Activated CD8-positive, alpha-beta T cell treated with anti-CD3 and anti-CD28 coated beads, Interleukin-2, amount 10 ng/mL, durations not matched to agents 7 days and 5 days (primary cell): ENCODE measurements at places on chromosomes 1 and 21. TPM values are rescaled to one million over a fixed set of nuclear protein-coding genes. Genes with fewer than 3 reads are reported as not detected.

Gene DISP3
- total RNA-seq, result 0.55 TPM

Gene HSD3B1
- not detected for total RNA-seq

Gene VSIG8
- not detected for total RNA-seq

Gene ANGPTL7
- not detected for total RNA-seq

Gene HAO2
- not detected for total RNA-seq

Gene TP73
- 1.3 TPM for total RNA-seq

Gene AADACL3
- not detected for total RNA-seq

Gene MYBPH
- total RNA-seq, result not detected

Gene GIPC2
- 0.37 TPM for total RNA-seq

Gene PCAT6
- not detected for total RNA-seq

Gene CYB561D1
- 19.0 TPM for total RNA-seq

Gene HJV
- total RNA-seq, result not detected

DNA sequence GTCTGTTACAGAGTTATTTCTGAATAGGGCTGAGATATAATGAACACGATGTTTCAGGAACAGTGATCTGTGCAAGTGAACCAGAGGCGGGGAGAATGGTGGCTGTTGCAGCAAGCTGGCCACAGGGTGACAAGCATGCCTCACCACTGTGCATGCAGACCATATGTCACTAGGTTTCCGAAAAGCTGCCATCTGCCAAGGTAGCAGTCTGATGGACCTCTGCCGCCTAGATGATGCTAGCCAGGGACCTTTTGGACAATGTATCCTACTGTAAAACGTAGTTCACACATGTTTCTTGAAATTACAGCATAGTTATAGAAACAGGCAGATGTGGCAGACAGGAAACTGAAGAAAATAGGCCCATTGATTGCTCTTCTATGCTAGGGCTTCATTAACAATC is 204.2 kb upstream of the RRP15 start:
- no peaks in the 10 kb centered on the region for H3K27me3 ChIP-seq
- H3K36me3 ChIP-seq, result no peaks in the 10 kb centered on the region
- no peak overlapping the region for H3K4me3 ChIP-seq
- H3K27ac ChIP-seq, result no peak overlapping the region
- DNase-seq, result no peak
- no peaks in the 10 kb centered on the region for H3K4me1 ChIP-seq

- H3K4me1 ChIP-seq, result peaks cover 13% of the 10 kb centered on the region
- no peak overlapping the region for H3K4me3 ChIP-seq
- H3K27ac ChIP-seq, result no peak overlapping the region
- DNase-seq, result no peak
Measured at GRCh38 chr1:31625561-31626222, 8.2 kb downstream of the HCRTR1 start.

GRCh38 chr1:174818014-174818616 is 181.6 kb upstream of the CACYBP start:
- no peak overlapping the region for H3K4me3 ChIP-seq
- no peak for DNase-seq
- H3K36me3 ChIP-seq, result peaks cover under 1% of the 10 kb centered on the region
- peaks cover 5% of the 10 kb centered on the region for H3K4me1 ChIP-seq

DNA sequence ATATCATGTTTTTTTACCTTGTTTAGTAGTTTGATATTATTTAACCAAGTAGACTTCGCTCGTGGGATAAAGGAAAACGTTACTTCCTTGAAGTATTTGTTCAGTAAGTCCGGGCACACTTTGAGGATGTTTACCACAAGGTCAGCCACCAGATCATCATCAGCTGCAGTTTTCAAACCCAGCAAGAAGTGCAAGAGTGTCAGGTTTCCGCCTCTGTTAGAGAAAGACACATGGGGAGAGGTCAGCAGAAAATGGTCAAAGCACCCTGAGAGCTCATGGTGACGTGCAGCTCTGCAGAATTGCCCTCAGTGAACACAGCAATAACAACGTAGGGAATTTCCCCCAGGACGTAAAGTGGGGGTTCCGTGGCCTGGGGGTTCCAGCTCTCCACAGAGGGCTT is 24.4 kb downstream of the URB1 start:
- no peak overlapping the region for H3K27ac ChIP-seq
- H3K4me3 ChIP-seq, result no peak overlapping the region
- peaks cover 5% of the 10 kb centered on the region for H3K4me1 ChIP-seq
- H3K27me3 ChIP-seq, result no peaks in the 10 kb centered on the region
- peaks cover 63% of the 10 kb centered on the region for H3K36me3 ChIP-seq
- no peak for DNase-seq

- peaks cover 21% of the 10 kb centered on the region for H3K36me3 ChIP-seq
- no peaks in the 10 kb centered on the region for H3K27me3 ChIP-seq
- H3K4me1 ChIP-seq, result peaks cover 16% of the 10 kb centered on the region
- DNase-seq, result no peak
Measured at GRCh38 chr1:67001682-67002425, 52.1 kb downstream of the SLC35D1 start.

DNA sequence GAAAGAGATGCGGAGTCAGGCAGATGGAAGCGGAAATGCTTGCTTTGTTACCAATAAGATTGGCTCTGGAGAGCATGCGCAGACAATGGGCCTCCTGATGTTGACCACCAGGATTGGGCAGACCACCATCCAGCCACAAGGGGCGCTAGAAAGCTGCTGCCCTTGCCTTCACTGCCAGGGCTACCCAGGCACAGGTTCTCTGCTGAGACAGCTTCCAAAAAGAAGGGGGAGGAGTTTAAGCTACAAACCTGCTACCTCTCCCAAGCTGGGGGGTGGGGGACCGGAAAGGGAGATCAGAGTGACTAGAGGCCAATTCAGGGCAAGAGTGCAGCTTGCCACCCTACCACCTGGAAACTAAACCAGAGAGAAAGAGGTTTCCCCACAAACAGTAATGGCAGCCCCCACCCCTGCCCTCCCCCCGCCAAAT is 369.7 kb downstream of the RRAGC start:
- H3K4me3 ChIP-seq, result no peak overlapping the region
- H3K27me3 ChIP-seq, result peaks cover 25% of the 10 kb centered on the region
- H3K27ac ChIP-seq, result no peak overlapping the region
- peak; percentile 55 for DNase-seq

- no peak overlapping the region for H3K27ac ChIP-seq
- H3K36me3 ChIP-seq, result peaks cover 2% of the 10 kb centered on the region
- peaks cover 4% of the 10 kb centered on the region for H3K4me1 ChIP-seq
- peaks cover 23% of the 10 kb centered on the region for H3K27me3 ChIP-seq
Measured at GRCh38 chr21:42013931-42014330, 3.8 kb upstream of the ZBTB21 start.

DNA sequence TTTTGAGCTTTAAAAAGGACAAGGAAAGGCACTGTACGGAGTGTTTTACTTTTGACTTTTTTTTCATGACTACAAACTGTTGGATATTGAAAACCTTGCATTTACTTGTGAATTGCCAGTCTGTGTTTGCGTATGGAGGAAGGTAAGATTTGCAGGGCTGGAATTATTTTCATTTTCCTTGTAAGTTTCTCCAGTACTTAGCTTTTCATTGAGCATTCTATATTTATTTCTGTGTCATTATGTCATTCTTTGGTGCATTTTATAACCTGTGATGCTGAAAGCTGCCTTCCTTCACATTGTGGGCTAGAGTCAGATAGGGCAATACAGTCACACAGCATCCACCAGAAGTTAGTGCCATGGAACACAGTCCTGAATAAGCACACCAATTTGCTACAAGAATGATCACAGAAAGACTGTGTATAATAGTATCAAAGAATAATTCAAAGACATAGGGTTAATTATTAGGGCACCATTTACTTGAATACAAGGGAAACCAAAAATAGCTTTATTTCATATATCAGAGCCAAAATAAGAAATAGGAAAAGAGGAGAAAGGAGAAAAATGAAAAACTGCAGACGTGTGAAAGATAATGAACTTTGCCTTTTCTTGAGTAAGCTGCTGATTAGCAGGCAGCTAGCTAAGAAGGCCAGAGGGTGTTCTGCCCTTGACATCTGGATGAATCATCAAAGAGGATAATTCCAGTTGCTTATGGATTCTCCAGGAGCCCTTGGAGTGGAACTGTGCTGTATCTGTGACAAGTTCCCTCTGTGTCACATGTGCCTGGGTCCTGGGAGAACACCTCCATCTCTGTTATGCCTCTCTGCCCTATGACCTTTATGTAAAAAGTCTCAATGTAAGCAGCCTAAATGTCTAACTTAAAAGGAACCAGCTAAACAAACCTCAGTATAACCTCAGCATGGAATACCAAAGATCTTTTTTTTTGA is 8.0 kb upstream of the FAM20B start:
- H3K27me3 ChIP-seq, result peaks cover 12% of the 10 kb centered on the region
- no peaks in the 10 kb centered on the region for H3K4me1 ChIP-seq
- DNase-seq, result no peak
- no peak overlapping the region for H3K4me3 ChIP-seq
- H3K36me3 ChIP-seq, result no peaks in the 10 kb centered on the region

- DNase-seq, result no peak
- H3K27me3 ChIP-seq, result no peaks in the 10 kb centered on the region
- H3K27ac ChIP-seq, result no peak overlapping the region
- peak overlapping the region; percentile 46 for H3K4me3 ChIP-seq
Measured at GRCh38 chr1:100035214-100035613, 65.4 kb downstream of the SLC35A3 start.

- peaks cover 4% of the 10 kb centered on the region for H3K27me3 ChIP-seq
- no peak for DNase-seq
- H3K4me3 ChIP-seq, result no peak overlapping the region
- H3K4me1 ChIP-seq, result peaks cover 27% of the 10 kb centered on the region
Measured at GRCh38 chr1:232579958-232580941, 49.7 kb downstream of the SIPA1L2 start.

- H3K36me3 ChIP-seq, result no peaks in the 10 kb centered on the region
- peaks cover 4% of the 10 kb centered on the region for H3K4me1 ChIP-seq
- H3K4me3 ChIP-seq, result no peak overlapping the region
- no peak for DNase-seq
- no peaks in the 10 kb centered on the region for H3K27me3 ChIP-seq
- no peak overlapping the region for H3K27ac ChIP-seq
Measured at GRCh38 chr1:174841747-174842146, 158.0 kb upstream of the CACYBP start.

DNA sequence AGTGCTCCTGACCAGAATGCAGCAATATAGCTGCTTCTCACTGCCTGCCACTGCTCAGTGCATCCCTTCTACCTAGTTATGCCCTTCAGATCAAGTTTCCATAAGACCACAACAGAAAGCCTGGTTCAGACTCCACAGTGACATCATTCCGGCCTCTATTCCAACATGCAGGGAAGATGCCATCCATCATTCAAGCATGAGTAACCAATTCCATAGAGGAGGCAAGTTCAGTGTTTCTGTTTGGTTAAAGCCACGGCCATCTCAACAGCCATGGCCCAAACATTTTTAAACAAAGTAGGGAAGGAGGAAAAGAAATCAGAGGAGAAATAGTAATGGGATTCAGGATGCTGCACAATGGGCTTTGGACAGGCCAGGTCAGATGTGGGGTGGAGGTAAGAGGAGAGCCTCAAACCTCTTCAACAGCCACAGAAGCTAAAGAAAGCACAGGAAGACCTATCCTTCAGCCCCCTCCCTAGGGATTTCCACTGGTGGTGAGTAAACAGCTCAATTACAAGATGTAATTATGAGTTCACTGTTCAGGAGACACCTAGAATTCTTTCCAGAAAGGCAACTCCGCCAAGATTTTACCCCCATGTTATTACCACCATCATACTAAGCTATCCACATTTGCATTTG is 484.9 kb downstream of the SETD4 start:
- DNase-seq, result no peak
- H3K27ac ChIP-seq, result no peak overlapping the region
- peaks cover 4% of the 10 kb centered on the region for H3K27me3 ChIP-seq
- H3K36me3 ChIP-seq, result no peaks in the 10 kb centered on the region
- no peaks in the 10 kb centered on the region for H3K4me1 ChIP-seq
- no peak overlapping the region for H3K4me3 ChIP-seq

- H3K4me1 ChIP-seq, result no peaks in the 10 kb centered on the region
- H3K4me3 ChIP-seq, result no peak overlapping the region
- no peak for DNase-seq
- H3K27me3 ChIP-seq, result peaks cover 2% of the 10 kb centered on the region
- H3K27ac ChIP-seq, result no peak overlapping the region
- no peaks in the 10 kb centered on the region for H3K36me3 ChIP-seq
Measured at GRCh38 chr1:48030696-48031365, 33.6 kb upstream of the TRABD2B start.

DNA sequence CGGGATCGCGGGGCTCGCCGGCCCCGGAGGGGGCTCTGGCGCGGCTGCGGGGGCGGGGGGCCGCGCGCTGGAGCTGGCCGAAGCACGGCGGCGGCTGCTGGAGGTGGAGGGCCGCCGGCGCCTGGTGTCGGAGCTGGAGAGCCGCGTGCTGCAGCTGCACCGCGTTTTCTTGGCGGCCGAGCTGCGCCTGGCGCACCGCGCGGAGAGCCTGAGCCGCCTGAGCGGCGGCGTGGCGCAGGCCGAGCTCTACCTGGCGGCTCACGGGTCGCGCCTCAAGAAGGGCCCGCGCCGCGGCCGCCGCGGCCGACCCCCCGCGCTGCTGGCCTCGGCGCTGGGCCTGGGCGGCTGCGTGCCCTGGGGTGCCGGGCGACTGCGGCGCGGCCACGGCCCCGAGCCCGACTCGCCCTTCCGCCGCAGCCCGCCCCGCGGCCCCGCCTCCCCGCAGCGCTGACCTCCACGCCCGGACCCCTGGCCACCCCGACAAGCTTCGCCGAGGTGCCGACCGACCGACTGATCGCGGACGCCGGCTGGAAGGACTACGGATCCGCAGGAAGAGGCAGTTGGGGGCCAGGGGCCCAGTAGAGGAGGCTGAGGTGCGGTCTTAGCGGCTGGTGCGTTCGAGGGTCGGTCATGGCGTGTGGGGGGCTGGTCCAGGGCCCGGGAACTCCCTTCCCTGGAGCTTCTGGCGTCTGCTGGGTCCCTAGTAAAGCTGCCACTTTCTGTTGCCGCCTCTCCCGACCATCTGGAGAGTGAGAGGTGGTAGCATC is 711 bp downstream of the TRNP1 start:
- H3K27ac ChIP-seq, result no peak overlapping the region
- H3K36me3 ChIP-seq, result no peaks in the 10 kb centered on the region
- H3K4me1 ChIP-seq, result peaks cover 19% of the 10 kb centered on the region
- peak overlapping the region; percentile 60 for H3K4me3 ChIP-seq

GRCh38 chr1:199857108-199857507 is 170.4 kb upstream of the NR5A2 start:
- peaks cover 3% of the 10 kb centered on the region for H3K4me1 ChIP-seq
- no peak for DNase-seq
- no peak overlapping the region for H3K4me3 ChIP-seq

- H3K4me3 ChIP-seq, result no peak overlapping the region
- no peaks in the 10 kb centered on the region for H3K27me3 ChIP-seq
- H3K4me1 ChIP-seq, result peaks cover 24% of the 10 kb centered on the region
- peaks cover 45% of the 10 kb centered on the region for H3K36me3 ChIP-seq
- no peak overlapping the region for H3K27ac ChIP-seq
- no peak for DNase-seq
Measured at GRCh38 chr1:12485231-12486058, 132.6 kb downstream of the DHRS3 start.

DNA sequence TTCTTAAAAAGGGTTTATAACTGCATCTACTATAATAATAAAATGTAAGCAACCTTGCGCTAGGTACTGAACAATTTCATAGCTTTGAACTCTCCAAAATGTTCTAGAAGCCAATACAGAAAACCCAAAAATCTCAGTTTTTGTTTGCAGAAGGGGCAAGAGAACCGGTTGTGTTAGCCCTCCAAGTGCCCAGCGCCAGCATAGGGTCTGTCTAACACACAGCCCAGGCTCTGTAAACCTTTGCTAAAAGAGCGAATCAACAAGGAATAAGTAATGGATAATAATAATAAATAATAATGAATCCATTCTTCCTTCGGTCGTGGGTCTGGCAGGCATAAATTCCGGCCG is 333 bp upstream of the CHAF1B start:
- H3K27ac ChIP-seq, result no peak overlapping the region
- H3K36me3 ChIP-seq, result peaks cover 42% of the 10 kb centered on the region
- H3K27me3 ChIP-seq, result no peaks in the 10 kb centered on the region
- H3K4me1 ChIP-seq, result peaks cover 33% of the 10 kb centered on the region
- DNase-seq, result no peak
- peak overlapping the region; percentile 22 for H3K4me3 ChIP-seq
